ENCODE measurements at places on chromosomes 12 and 14.

- DNase-seq: no peak
These were observed 17.4 kb downstream of the SDSL start for GRCh38 chr12:113439606-113440030.

DNA sequence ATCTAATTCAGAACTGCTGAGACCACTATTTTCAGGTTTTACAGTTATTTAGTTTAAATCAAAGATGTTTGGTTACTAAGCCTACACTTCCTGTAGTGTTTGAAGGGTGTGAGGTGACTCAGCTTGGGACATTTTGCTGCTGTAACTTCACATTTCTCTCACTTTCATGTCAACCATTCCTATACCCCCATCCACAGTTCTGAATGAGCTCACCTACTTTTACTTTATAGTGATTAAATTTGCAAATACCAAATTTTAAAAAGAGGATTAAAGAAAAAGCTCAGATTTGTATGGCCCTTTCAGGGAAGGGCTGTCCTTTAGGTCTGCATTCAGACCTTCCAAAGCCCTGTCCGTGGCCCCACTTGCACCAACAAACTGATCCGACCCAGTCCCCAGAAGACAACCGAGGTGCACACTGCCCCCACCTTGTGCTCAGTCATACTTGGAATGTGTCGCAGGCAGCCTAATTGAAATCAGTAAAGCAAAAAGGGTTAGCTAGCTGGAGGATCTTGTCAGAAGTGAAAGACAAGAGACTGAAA is 174.4 kb downstream of the MON2 start:
- DNase-seq: no peak

DNA sequence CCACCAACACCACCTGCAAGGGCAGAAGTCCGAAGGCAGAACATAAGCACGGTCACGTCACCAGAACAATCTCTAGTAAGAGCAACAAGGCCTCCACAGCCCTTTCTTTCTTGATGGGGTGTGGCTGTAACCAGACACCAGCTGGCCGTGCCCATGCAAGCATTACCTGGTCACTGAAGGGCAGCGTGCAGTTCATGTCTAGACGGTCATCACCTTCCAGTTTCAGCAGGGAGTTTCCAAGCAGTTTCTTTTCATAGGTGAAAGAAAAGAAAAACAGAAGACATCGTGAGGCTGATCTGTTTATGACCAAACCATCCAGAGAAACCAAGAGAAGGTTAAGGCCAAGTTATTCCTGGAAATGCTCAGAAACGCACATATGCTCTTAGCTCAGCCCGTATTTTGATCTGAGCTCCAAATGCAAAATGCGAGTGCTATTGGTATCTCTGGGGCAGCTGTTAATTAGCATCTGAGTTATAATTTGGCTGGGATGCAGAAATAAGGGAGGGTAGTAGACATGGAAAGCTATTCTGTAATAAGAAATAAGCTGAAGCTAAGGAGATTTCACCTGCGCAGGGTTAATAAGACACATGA is 42.5 kb downstream of the PRKAB1 start:
- no peak for DNase-seq

DNA sequence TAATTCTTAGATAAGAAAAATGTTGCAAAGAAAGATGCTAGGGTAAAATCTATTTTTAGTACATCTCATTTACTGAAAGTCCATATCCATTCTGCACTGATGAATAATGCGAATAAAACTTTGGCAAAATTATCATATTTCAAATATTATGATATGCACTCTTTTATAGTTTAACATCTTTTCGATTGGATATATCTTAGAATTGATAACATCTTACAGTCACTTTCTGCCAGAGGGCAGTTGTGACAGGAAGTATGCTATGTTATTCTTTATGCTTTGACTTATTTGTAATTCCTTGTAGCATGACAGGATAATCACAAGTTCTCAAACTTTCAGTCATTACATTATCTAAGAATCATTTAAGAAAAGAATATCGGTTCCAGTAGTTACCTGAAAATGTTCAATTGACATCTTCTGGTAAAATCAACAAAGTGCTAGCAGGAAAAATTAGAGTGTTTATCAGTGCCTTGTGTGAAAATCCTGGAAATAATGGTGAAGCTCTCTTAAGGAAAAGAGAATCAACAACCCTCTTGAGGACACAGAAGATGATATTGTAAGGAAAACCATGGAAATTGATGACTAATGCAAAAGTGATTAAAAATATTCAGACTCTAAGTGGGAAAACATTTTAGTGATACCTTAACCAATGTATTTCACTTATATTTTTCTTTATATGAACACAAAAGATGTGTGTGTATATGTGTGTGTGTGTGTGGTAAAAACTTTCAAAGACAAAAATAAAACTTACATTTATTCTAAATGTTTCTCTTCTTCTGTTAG is 95.5 kb downstream of the SLC6A15 start:
- DNase-seq: no peak

DNA sequence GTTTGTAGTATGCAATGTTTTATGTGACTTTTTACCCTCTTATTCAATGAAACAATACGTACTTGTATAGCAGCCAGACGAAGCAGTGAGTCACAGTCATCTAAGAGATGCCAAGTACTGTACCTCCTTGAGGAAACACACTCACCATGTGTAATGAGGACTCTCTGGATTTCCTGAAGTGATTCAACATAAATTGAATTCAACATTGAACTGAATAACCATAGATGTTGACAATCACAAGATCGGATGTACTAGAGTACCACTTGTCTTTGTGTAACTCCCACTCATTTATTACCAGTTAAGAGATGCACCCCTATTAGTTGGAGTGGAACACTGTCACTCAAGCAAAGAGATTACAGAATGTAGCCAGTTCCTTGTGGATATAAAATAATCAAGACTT is 175.2 kb upstream of the HMGA2 start:
- no peak for DNase-seq

- DNase-seq: no peak
These were observed 31.1 kb upstream of the MON2 start for GRCh38 chr12:62435303-62436163.

DNA sequence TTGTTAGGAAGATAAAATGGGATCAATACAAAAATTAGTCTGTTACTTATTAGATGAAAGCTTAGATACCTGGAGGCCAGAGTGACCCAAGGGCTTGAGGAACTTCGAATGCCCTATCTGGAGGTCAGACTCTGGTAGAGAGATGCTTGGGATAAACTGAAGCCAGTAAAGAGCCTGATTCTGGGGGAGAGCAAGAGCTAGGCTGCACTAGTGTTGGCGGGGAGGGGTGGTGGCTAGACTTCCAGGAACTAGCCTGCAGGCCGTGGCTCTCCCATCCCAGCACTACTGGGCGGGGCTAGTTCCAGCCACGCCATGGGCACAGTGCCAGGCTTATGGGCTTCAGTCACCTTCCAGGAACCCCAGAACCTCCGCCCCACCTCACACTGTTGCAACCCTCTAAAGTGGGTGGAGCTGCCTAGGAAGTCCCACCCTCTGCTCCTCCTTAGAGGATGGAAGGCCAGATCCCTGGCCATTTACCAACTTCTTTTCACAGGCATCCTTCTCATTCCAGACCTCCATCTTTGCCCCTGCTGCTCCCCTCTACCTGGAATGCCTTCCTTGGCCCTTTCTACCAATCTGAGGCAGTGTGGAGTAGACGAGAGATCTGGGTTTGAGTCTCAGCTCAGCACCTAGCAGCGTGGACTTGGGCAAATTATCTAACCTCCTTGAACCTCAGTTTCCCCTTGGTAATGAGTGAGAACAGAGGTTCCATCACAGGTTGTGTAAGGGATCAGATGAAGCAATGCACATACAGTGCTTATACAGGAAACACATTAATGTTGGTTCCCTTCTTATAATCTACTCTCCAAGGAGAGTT is 6.3 kb upstream of the NFE2 start:
- DNase-seq: peak; percentile 64

DNA sequence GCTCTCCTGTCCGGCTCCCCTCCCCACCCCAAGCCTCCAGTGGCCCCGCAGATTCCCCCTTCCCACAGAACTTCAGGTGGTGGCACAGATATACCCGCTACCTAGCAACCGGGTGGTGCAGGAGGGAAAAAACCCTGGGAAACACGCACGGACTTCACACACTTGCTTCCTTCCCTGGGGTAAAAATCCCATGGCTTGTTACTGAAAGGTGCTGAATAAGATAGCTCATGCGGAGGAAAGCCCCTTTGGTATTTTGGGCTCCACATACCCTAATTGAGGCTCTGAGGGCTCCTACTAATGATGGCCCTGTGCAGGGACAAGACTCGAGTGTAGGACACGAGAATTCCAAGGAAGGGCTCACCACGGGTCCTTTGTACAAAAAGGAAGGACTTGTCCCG is 869 bp upstream of the RIMBP2 start:
- no peak for DNase-seq

Measured in SIG-M5 (cell line).